ENCODE measurements at places on chromosomes 1 and 21.

DNA sequence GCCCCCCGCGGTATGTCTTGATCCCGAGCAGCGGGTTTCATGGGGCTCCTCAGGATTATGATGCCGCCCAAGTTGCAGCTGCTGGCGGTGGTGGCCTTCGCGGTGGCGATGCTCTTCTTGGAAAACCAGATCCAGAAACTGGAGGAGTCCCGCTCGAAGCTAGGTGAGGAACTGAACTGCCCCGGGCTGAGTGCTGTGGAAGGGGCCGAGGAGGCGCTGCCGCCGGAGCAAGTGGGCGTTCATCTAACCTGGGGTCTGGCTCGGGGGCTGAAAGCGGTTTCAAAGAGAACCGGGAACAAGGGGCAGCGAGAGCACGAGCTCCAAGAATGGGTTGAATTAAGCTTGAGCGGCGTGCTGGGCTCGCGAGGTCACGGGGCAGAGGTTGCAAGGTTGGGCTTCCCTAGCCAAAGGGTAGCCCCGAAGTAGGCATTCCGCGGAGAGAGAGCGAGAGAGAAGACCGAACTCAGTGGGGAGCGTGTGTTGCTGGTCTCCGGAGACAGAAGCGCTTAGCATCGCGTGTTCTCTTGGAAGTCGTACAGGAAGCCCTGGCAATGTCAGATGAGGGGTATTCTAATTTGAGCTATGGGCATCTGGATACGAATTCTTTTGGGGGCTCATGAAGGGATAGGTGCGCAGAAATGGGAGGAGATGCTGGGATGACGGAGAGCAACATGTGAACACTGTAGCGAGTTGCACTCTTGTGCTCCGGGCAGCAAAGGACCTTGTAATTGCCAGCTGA lies 732 bp downstream of the HS2ST1 start:
- peak; percentile 45 for DNase-seq

- no peak for DNase-seq
Observed at GRCh38 chr1:179142889-179143299, 61.0 kb downstream of the TOR3A start.

GRCh38 chr1:55384637-55385036 lies 169.5 kb upstream of the USP24 start:
- DNase-seq: no peak

DNA sequence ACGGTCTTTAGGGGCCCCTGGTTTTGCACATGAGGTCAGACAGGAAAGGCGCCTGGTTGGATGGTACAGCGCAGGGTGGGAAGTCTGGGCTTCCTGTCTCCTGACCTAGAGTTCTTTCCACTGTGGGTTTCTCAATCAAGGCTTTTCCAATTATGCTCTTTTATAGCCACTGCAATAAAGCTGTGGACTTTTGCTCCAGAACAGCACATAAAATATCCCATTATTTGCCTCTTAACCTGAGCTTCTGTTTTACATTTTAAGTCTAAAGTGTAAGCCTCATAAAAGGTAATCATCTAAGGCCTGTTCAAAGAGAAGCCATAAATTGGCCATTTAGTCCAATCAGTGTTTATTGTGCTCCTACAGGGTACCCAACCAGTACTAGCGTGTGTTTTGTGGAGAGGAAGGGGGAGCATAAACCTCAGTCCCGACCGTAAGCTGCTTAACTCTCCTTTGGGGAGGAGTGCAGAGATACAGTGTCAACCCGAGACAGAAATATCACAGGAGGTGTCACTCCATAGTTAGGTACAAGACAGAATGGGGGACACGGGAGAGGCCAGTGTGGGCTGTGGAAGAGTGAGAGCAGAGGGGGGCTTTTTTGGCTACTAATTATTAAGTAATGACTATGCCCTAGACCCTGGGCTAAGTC lies 270.0 kb downstream of the TRABD2B start:
- DNase-seq: no peak

- no peak for DNase-seq
Observed at GRCh38 chr1:57719274-57719673, 295.4 kb upstream of the DAB1 start.

- no peak for DNase-seq
Observed at GRCh38 chr1:184425449-184426277, 38.8 kb downstream of the C1orf21 start.

GRCh38 chr1:155978973-155979429 lies 654 bp upstream of the ARHGEF2 start:
- no peak for DNase-seq

DNA sequence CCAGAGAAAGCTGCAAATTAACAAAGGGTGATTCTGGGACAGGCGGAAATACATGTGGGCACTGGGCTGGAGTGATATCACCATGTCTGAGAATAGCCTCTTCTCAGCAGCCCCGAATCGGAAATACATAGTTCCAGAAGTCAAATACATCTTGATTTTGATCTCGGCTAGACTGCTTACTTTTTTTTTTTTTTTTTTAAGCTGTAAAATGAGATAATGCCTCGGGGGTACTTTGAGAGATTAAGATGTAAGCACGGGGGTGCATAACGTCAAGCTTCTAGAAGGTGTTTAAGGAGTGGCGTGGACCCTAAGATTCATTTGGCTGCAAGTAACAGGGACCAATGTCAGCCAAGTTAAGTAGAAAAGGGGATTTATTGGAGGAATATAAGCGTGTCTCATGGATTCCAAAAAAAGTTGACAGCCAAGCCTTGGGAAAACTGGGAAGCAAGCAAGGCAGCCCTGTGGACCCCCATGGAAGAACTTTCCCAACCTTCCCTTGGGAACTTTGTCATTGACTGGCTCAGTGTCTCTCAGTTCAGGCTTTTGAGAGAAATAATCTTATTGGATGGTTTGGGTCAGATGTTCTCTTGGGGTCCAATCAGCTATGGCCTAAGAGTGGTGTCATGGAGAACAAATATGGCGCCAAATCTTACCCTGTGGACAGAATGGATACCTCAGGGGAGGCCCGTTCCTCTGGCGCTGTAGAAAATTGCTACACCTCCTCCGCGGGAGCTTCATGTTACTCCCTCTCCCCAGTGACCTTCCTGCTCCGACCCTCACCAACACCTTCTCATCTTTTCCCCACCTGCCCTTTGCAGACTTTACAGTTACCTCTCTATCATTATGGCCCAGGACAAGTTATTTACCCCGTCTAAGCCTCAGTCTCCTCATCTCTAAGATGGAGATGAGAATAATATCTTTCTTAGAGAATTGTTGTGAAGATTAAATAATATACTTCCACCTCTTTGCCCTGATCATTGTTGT lies 186.6 kb downstream of the KAZN start:
- no peak for DNase-seq

DNA sequence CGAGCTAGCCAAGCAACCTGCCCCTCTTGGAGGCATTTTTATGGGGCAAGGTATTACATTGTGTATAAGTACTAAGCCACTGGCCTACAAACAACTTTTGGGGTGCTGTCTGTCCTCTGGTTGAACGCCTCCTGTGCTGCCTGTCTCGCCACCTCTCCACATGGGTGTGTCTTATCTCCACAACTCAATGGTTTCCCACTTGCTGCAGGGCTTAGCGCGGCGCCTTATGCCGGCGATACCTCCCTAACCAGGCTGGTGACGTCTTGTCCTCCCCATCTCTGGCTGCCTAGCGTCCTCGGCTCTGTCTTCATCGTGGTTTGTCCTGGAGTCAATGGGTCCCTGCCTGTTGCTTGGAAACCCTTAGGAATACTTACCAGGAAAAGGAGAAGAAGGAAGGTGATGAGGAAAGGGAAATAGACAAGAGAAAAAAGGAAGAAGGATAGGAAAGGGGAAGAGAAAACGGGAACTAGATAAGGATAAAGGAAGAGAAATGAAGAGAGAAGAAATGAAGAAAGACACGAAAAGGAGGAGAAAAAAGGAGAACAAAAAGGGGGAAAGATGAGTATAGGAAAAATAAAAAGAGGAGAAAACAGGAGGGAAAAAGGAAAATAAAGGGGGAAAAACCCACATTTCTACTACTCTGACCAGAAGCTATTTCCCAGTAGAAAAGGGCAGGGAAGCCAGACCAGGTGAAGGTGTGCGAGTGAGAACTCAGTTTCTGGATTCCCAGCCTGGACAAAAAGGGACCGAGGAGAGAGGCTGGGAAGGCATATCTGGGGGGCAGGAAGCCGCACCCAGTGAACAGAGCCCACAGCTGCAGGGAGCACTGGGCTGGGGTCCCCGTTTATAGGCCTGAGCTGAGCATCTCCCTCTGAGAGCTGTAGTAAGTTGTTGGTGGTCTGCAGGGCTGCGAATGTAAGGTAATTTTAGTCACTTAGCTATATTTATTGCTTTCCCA lies 86.2 kb downstream of the CLIC6 start:
- DNase-seq: no peak

- DNase-seq: no peak
Observed at GRCh38 chr21:45150638-45151131, 76.3 kb downstream of the ADARB1 start.

DNA sequence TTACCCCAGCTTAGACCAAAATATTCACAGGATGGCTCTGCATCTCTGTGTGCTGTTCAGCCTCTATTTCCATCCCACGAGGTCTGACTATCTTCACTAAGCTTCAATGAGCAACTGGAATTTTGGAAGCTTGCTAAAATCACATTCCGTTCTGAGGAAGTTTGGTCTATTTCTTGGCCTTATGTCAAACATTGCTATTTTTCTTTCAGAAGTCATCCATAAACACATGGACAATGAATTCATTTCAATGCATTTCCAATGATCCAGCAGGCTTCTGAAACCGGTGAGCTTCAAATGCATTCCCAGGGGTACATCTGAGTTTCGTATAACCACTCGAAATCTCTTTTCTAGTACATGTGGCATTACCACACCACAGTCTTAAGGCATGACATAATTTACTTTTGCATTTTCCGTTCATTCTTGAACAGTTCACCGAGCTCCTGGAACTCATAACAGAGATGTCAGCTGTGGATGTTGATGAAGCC lies 294.1 kb upstream of the KAZN start:
- DNase-seq: no peak

DNA sequence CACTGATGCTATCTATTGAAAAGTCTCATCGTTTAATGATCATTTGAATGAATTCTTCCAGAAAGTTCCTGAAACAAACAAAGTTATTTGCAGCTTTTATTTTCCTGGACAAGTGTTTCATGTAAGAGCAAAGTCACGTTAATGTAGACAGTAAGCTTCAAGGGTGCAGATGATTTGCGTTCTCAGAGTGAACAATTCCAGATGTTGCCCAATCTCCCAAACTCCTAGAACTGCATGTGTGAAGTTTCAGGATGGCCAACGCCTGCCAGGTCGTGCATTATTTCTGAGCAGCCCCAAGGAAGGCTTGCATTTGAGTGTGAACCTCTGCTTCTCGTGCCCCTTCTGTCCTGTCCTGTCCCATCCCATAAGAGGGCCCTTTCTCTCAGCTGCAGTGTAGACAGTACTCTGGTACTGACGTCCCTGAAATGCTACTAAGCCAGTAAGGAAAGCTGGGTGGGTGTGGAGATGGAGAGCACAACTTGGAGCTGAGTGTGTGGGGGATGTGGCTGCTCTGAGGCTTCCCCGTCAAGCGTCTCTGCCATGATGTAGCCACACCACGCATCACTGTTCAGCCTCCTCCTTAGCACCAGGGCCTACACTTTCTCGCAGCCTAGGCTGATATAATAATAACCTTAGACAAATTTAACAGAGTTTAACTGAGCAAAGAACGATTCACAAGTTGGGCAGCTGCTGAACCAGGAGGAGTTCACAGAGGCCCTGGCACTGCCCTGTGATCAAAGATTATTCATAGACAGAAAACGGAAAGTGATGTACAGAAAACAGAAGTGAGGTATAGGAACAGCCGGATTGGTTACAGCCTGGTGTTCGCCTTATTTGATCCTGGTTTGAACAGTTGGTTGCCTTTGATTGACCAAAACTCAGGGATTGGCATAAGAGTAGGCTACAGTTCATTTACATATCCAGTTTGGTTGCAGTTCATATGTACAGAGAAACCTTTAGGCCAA lies 50.4 kb downstream of the RHOU start:
- DNase-seq: no peak

- no peak for DNase-seq
Observed at GRCh38 chr1:24263746-24264145, 55.4 kb upstream of the GRHL3 start.

GRCh38 chr21:42209801-42210479 lies 9.0 kb upstream of the ABCG1 start:
- no peak for DNase-seq

DNA sequence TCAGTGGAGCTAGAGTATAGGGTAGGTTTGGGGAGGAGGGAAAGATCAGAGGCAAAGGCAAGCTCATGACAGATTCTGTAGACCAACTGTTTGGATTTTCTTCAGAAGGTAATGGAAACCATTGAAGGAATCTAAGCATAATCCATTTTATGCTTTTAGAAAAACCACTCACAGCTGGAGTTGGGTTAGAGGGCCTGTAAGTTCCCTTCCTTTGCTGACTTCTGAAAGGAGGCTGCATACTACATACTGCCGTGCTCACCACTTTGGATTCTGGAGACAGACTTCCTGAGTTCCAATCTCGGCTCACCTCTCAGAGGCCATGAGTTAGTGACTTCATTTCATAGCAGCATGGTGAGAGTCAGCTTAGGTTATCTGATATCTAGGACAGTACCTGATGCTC lies 6.4 kb upstream of the SYT2 start:
- DNase-seq: no peak

DNA sequence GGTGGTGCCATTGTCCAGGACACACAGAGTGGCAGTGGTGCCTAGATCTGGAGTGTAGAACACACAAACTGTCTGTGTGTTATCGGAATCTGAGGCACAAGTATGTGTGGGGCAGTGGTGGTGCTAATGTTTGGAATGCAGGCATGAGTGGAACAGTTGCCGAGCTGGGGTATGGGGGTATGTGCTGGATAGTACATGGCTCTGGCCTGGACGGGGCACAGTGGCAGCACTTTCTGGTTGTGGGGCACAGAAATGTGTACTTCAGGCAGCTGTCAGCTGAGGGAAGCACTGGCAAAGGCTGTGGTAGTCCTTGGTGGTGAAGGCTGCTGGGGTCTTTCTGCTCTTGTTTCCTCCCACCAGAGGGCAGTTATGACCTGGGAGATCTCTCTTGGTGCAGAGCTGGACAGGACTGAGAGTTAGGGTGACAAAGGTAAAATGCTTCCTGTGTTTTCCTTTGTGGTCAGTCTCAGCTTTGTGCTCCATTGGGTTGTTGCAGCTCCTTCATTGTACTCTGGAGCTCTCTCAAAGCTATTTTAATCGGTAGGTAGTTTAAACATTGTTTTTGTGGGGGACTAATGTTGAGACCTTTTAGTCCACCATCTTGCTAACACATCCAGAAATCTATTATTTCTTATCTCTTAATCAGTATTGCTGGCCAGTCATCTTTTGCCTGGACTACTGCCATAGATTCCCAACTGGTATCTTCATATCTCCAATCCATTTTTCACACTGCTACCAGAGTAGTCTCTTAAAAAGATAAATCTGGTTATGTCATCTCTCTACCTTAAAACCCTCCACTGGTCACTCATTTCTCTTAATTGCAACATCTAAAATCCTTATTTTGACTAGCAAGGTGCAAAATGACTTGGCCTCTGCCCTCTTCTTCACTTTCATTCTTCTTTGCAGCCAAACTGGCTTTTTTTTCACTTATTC lies 83.9 kb upstream of the NBPF4 start:
- DNase-seq: no peak

GRCh38 chr1:188517139-188517538 lies 1688.4 kb downstream of the PLA2G4A start:
- no peak for DNase-seq
